Heart left ventricle (tissue), 16 donors: ENCODE measurements at places on chromosomes 13 and 19.
A peak's percentile ranks its signal among the peaks of the same experiment; 100 is the strongest.

DNA sequence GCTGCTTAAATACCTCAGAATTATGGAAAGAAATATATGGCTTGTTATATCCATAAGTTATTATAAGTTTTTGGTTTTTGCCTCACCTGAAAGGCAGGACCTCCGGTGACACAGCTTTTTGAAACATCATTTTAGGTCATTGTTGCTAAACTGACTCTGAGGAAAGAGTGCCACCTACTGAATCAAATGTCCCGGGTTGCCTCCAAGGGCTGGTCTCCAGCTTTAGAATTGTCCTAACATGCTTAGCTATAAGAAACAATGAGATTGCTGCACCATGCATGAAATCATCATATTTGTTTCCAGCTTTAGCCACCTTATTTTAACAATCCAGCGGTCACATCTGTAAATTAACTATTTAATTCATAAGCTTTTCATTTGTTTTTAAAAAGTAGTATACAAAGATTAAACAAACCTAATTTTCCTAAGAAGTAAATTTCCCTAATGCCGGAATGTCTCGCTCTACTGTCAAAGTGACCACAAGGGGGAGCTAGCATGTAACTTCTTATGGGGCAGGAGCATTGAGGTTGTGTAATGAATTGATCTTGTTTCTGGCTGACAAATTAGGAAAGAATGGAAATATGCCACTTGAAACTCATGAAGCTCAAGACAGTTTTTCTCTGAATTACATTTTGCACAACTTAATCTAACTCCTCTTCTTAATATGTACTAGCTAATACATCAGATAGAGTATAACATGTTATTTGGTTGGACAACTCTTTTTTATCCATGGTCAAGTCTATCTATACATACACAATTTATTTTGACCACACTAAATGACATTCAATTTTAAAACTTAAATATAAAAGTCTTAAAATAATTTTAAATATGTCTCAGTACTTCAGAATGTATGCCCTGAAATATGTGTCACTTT, 6.7 kb upstream of the PCDH17 start:
- no peak for DNase-seq

GRCh38 chr13:45994752-45995151, 57.8 kb downstream of the ZC3H13 start:
- no peak for DNase-seq

- DNase-seq, result no peak
Measured at GRCh38 chr13:90448466-90449037, 898.9 kb upstream of the MIR17HG start.

- DNase-seq, result no peak
Measured at GRCh38 chr19:18856385-18857126, 24.8 kb downstream of the UPF1 start.

- no peak for DNase-seq
Measured at GRCh38 chr13:46529216-46529919, 23.6 kb upstream of the LRCH1 start.

- no peak for DNase-seq
Measured at GRCh38 chr13:38024431-38024830, 154.9 kb upstream of the TRPC4 start.

GRCh38 chr13:107258599-107259187, 690.8 kb upstream of the ARGLU1 start:
- no peak for DNase-seq

GRCh38 chr13:100511466-100511865, 77.1 kb downstream of the GGACT start:
- DNase-seq, result no peak

- DNase-seq, result no peak
Measured at GRCh38 chr19:6828306-6828697, 55.8 kb downstream of the VAV1 start.

DNA sequence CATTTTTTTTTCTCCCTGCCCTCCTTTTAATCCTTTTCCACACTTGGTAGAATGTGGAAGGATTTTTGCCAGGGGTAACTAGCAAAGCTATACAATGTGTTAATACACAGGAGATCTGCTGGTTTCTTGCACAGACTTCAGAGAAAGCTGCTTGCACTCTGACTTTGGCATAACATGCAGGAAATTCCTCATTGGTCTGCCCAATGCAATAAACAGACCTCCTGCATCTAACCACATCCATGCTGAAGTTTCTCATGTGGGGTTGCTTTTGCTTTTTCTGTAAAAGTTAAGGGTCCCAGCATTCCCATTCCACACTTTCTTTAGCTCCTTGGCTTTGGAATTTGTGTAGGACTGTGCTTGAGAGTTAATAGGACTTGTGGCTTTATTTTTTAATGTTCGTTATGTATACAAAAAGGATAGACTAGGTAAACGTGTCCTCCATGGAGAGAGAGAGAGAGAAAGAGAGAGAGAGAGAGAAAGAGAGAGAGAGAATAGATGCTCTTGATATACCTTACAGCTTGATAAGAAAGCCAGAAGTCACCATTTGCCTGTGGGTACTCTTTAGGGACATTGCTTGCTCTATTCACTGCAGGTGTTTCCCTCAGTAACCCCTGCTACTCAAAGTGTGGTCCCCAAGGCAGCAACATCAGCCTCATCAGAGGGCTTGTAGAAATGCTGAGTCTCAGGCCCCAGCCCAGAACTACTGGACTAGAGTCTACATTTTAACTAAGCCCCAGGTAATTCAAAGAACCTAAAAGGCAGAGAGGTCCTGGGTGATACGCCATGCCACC, 170.5 kb downstream of the SHISA2 start:
- DNase-seq, result no peak

- DNase-seq, result no peak
Measured at GRCh38 chr13:30044932-30045331, 194.5 kb upstream of the UBL3 start.

- peak; percentile 54 for DNase-seq
Measured at GRCh38 chr19:16349551-16350152, 25.0 kb downstream of the KLF2 start.

DNA sequence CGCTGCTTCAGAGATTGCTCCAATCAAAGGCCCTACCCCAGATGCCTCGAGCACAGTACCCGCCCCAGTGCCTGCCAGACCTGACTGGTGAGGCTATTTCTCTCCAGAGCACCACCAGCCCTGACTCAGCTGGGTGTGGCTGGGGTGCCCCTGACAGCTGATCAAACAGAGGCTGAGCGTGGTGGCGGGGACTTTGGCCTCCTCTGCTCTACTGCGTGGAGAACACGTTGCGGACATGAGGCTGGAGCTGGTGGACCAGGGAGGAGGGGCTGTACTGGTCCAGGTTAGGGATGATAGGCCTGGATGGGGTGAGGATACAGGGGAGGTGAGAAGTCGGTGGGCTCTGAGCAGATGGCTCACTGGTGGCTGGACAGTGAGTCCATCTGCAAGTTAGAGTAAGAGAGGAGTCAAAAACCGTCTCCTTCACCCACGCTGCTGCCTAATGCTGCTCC, 3.5 kb upstream of the DOCK6 start:
- no peak for DNase-seq

GRCh38 chr13:80360453-80360800, 19.5 kb upstream of the SPRY2 start:
- DNase-seq, result no peak

GRCh38 chr13:97460853-97461252, 26.9 kb downstream of the RAP2A start:
- no peak for DNase-seq

- no peak for DNase-seq
Measured at GRCh38 chr13:39956036-39956435, 300.6 kb downstream of the COG6 start.

DNA sequence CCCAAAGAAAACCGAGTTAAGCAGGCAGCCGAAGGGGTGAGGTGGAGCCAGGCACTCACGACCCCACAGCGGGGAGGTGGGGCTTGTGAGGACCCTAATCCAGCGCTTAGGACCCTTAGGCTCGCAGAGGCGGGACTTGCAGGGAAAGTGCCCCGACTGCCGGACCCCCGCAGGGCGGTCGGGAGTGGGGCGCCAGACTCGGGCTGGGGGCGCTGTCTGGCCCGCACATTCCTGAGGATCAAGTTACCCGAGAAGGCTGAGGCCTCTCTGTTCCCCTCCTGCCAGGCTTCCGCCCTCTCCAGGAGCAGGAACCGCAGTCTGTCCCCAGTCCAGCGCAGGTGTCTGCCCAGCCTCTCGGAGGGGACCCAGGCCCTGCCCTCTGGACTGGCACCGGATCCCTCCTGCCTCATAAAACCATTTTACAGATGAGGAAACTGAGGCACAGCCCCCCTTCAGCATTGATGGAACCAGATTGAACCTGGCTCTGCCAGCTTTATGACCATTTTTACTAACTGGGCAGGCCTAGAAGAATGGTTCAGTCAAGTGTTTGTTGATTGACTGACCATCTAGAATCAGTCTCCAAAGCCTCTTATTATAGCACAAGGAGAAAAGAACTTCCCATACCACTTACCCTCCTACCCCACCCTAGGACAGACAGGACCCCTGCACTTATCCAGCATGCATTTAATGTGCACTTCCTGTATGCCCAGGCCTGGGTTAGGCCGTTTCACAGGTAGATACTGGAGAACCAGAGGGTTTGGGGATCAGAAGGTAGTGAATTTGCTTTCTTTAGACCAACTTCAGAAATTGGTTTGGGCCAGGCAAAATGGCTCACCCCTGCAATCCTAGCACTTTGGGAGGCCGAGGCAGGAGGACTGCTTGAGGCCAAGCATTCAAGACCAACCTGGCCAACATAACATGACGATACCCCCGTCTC, 6.7 kb upstream of the JUND start:
- DNase-seq, result peak; percentile 16

DNA sequence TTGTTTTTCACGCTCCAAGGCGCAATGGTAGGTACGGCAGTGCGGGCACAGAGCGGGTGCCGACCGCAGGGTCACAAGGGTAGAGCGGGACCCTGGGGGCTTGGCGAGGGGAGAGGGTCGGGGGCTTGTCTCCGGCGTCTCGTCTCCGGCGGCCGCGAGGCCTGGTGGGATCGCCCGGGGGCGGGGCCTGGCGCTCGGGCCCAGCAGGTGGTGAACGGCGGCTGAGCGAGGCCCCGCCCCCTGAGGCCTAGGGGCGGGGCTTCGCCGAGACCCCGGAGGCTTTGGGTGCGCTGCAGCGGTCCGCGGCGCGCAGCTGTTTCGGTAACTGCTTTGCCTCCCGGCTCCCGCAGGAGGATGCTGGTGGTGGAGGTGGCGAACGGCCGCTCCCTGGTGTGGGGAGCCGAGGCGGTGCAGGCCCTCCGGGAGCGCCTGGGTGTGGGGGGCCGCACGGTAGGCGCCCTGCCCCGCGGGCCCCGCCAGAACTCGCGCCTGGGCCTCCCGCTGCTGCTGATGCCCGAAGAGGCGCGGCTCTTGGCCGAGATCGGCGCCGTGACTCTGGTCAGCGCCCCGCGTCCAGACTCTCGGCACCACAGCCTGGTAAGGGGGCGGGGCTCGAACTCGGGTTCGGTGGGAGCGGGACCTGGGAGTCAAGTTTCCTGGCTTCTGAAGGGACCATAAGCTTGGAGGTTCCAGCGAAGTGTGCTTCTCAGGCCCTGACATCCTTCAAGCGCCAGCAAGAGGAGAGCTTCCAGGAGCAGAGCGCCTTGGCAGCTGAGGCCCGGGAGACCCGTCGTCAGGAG, at the start of gene TSEN34:
TSS of gene TSEN34 (plus strand) at position 298 of the 800 bp plus-strand sequence. CDS start at position 355, 57 bp downstream.
- peak; percentile 93 for DNase-seq

- no peak for DNase-seq
Measured at GRCh38 chr19:19096641-19097627, 33.1 kb downstream of the SLC25A42 start.

DNA sequence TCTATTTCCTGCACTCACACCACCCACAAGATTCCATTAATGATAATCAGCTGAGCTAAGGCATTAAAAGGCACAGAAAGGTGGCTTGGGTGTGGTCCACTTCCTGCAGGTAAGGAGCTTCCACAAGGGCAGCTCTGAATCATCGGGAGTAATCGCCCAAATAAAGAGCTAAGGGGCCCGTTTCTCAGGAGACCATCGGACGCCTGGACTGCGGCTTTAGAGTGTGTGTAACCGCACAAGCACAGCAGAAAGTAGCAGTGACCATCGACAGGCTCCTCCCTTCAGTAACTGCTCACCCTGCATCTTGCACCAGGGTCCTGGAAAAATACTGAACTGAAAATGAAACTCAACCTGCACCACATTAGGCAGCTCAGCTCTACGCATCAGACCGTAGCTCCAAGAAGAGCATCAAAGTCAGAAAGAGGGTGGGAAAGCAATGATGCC, 6.0 kb downstream of the STK24 start:
- DNase-seq, result peak; percentile 31

DNA sequence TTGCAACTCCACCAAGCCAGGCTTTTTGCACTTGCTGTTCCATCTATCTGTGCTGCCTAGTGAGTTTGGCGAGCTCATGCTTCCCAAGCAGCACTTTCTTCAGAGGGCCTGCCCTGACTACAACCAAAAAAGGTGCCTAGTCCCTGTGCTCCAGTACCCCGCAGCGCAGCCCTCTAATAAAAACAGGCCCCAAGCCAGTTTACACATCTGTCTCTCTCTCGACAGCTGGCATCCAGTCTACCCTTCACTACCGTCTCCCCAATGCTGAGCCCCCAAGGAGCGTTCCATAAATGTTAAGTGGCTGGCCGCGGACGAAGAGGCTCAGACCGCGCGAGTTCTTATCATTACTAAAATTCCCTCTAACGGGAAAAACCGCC, 512 bp downstream of the MED4 start:
- no peak for DNase-seq
